ENCODE measurements at places on chromosomes 16 and 17.

GRCh38 chr16:79163691-79164387 is 436.7 kb downstream of the MAF start:
- no peak for DNase-seq

DNA sequence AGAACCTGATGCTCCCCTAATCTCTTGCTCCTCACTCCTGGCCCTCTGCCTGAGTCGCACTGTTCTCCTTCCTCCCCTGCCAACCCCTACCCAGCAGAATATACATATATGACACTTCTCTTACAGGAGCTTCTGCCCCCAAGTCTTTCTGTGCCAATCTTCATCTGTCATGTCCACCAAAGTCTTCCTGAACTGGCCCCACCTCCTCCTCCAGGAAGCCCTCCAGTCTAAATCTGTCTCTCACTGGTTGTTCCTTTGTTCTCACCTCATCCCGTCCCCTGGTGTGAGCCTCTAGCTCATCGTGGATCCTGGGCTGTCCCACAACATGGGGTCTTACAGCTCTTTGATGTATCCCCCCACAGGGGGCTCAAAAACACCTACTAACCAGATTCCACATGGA is 8.3 kb downstream of the CRHR1 start:
- DNase-seq: no peak

DNA sequence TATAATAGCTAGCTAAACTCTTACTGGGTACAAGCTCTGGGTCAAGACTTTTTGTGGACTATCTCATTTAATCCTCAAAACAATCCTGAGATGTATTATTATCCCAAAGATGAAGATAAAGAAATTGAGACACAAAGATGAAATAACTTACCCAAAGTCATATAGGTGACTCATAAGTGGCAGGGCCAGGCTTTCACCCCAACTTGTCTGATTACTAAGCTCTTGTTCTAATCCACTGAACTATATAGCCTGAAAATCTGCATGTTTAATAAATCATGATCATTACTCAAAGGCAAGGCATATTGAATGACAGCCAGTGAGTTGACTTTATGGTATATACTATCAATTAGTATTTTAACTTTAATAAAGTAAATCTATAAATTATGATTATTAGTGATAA is 77.4 kb downstream of the SKAP1 start:
- no peak for DNase-seq

DNA sequence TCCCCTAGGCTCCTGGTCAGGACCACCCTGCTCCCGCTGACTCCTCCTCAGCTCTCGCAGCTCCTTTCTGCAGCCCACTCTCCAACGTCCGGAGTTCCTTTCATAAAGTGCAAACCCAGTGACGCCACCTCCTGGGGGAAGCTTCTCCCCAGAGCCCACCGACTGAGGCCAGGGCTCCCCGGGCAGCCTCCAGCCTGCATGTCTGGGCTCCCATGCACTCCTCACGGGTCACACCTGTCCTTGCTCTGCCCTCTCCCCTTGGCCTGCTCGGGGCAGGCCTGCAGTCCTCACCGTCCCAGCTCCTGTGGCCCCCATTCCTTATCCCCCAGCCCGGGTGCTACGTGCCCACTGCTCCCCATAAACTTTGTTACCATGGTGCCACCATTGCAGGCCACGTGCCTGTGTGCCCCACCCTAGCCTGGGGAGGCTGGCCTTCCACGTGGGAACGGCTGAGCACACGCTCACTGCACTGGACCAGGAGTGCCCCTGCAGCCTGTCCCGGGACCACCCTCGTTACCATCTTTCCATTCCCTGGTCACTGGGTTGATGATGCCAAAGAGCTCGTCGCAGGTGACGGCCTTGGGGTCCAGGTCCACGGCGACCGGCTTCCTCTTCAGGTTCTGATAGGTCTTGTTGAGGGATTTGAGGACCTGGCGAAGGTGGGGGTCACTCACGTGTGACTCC is 84.9 kb downstream of the DNAH17 start:
- no peak for DNase-seq

DNA sequence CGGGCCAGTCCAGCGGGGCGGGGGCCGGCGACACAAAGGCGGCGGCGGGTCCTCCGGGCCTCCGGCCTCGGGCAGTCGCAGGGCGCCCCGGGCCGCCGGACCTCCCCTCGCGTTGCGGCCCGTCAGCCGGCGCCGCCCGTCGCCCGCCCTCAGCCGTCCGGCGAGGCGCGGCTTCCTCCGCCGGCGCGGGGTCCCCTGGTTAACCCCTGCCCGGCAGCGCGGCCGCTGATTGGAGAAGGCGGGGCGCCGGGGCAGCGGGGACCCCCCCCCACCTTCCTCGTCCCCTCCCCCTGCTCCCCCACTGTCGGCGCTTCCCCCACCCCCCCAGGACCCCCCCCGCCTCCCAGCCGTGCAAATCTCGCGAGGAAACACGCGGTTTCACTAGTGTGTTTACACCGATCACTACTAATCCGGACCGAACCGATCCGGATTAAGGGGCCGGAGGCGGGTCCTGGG is at the start of gene TLK2:
TLK2 (plus strand) TSS at position 402 of the 456 bp plus-strand sequence. CDS start 2,301 bp downstream, outside the sequence.
- DNase-seq: peak; percentile 40

GRCh38 chr17:5631958-5632590 is 47.8 kb upstream of the NLRP1 start:
- DNase-seq: no peak

GRCh38 chr17:83151442-83152226 is 72.2 kb downstream of the METRNL start:
- peak; percentile 95 for DNase-seq

- DNase-seq: no peak
Measured at GRCh38 chr17:49858796-49859195, 10.9 kb upstream of the TAC4 start.

GRCh38 chr17:61331886-61332285 is 67.8 kb upstream of the TBX2 start:
- DNase-seq: no peak

GRCh38 chr16:87183647-87184046 is 133.5 kb downstream of the C16orf95 start:
- DNase-seq: no peak

DNA sequence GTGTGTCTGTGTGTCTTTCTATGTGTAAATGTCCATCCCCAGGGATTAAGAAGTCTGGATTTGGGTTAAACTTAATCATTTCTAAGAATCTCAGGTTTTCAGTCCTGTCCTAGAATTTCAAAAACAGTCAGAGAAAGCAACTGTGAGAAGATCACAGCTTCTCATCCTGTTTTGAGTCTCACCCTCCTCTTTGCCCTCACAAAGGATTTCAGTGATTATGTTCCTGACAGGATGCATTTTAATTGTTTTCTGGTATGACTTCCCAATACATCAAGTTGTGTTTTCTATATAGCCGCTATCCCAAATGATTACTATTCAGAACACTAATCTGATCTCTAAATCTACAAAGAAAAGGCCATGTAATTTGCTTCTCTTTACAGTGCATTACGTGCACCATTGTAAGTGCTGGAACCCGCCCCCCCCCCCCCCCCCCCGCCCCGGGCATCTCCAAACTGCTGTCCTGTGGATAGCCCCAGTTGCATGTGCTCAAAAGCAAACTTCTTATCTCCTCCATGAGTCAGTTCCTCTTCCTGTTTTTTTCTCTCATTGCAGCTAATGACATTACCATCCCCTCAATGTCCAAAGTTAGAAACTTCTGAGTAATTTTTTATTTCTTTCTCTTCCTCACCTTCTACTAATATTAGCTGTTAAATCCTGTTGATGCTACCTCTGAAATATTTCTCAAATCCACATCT is 73.9 kb downstream of the CDH13 start:
- DNase-seq: no peak

DNA sequence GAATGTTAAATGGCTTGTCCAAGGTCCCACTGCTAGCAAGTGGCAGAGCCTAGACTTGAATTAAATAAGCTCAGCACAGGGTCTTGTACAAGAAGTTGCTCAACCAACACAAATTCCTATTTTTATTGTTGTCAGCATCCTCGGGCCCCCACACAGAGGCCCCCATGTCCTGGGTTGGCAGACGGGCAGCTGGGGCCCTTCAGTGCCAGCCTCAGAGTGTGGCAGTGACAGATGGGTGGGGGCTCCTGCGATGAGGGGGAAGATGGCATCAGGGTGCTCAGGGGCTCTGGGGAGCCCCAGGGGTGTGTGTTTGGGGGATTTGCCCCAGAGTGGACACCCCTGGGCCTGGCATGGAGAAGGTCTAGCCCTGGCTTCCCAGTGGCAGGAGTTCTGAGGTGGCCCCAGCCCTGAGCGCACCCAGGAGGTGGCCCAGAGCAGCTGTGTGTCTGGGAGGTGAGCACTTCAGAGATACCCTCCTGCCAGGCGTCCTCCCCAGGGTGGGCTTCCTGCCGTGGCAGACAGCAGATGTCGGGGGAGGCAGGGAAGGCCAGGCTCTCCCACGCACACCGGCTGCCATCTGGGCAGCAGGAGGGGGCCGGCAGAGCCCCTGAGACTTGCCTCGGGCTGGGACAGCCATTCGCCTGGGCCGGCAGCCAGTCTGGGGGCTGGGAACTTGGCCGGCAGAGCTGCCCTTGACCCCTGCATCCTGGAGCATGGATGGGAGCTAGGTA is 150.8 kb downstream of the C16orf78 start:
- DNase-seq: no peak

DNA sequence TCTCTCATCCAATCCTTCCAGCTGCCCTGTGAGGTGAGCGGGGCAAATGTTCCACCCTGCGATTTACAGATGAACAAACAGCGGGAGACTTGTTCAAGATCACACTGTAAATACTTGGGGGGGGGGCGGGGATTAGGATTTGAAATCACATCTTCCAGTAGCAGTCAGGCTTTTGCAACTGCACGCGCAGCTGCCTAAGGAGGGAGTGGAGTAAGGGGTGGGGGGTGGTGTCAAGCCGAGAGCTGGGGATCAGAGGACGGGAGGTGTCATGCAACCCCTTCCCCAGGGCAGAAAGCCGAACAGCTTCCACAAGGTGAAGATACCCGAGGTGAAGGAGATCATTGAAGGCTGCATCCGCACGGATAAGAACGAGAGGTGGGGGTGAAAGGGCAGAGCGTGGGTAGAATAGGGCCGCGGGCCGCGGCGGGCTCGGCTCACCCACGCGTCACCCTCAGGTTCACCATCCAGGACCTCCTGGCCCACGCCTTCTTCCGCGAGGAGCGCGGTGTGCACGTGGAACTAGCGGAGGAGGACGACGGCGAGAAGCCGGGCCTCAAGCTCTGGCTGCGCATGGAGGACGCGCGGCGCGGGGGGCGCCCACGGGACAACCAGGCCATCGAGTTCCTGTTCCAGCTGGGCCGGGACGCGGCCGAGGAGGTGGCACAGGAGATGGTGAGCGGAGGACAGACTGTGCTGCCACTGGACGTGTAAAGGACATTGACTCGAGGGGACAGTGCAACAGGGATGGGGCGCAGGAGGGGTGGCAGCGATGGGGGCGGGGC is 4.6 kb downstream of the WNK4 start:
- DNase-seq: no peak

DNA sequence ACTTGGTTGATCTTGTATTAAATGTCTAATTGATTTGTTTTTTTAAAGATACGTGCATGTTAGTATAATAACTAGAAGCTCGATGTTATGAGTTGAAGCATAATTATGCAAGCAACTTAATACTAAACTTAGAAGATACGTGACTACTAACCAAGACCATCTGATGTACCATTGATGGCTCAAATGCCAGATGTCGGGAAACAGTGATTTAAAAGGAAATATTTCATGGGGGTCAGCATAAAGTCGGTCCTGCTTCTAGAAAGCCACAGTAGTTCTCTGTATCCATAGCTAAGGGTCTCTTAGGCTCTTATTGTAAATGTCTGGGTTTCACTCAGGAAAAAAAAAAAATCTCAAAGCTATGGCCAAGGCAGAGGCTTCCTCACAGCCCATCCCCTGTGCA is 61.2 kb upstream of the RBFOX1 start:
- DNase-seq: no peak

DNA sequence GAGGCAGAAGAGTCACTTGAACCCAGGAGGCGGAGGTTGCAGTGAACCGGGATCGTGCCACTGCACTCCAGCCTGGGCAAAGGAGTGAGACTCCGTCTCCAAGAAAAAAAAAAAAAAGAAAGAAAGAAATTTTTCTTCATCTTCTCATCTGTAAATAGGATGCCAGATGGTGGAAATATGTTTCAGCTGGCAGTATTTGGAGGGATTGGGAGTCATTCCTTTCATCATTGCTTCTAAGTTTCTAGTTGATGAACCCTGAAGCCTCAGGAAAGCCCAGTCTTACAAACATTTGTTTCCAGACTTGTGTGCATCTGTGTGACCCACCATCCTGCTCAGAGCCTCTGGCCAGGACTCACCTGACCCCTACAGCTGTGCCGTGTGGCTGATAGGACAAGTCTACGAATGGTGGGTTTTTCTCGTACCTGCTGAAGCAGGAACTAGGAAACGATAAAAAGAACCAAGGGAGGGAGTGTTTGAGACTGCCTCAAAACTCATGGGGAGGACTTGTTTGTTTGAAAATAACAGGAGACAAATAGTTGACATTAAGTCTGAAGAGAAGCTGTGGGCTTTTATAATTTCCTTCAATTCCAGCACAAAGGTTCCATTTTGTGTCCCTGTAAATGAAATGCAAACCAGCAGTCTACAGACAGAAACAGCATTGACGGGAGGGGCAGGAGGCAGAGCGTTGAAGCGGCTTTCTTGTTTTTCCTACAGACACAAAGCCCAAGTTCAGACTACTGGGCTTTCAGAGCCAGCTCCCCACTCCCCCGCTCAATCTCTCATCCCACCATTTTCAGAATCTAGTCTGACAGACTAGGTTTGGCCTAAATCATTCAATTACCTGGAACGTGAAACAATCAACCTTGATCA is 24.9 kb downstream of the CDRT4 start:
- DNase-seq: no peak

GRCh38 chr17:18980682-18981334 is 23.8 kb downstream of the FAM83G start:
- DNase-seq: no peak

GRCh38 chr16:55574811-55575210 is 8.3 kb downstream of the CAPNS2 start:
- DNase-seq: no peak

DNA sequence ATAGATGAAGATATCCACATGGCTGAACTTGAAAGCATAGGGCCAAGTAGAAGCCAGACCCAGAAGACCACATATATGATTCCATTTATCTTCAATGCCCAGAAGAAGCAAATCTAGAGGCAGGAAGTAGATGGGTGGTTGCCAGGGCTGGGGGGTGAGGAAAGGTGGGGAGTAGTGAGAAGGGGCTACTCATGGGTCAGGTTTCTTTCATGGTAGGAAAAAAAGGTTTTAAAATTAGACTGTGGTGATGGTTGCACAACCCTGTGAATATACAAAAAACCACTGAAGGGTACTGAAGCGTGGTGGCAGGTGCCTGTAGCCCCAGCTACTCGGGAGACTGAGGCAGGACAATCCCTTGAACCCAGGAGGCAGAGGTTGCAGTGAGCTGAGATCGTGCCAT is 5.4 kb downstream of the CD2BP2 start:
- no peak for DNase-seq

DNA sequence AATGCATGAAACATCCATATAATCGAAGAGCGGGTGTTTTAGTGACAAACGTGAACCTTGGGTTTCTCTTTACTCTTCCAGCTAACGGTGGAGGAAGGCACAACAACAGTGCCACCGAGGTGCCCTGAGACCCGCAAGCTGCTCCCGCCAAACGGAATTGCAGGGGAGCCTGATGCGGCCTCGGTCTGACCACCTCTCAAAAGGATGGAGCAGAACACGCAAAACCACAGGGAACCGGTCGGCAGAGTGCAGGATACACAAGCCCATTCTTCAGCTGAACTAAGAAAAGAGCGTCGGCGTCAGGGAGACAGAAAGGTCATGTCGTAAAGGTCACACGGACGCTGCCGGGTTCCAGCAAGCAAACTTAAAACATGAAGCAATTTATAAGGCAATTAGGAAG is 109.5 kb upstream of the ZNF750 start:
- no peak for DNase-seq

Measured in smooth muscle cell of the brain vasculature (primary cell).